ENCODE measurements at places on chromosomes 6 and 20.
A peak's percentile ranks its signal among the peaks of the same experiment; 100 is the strongest.

DNA sequence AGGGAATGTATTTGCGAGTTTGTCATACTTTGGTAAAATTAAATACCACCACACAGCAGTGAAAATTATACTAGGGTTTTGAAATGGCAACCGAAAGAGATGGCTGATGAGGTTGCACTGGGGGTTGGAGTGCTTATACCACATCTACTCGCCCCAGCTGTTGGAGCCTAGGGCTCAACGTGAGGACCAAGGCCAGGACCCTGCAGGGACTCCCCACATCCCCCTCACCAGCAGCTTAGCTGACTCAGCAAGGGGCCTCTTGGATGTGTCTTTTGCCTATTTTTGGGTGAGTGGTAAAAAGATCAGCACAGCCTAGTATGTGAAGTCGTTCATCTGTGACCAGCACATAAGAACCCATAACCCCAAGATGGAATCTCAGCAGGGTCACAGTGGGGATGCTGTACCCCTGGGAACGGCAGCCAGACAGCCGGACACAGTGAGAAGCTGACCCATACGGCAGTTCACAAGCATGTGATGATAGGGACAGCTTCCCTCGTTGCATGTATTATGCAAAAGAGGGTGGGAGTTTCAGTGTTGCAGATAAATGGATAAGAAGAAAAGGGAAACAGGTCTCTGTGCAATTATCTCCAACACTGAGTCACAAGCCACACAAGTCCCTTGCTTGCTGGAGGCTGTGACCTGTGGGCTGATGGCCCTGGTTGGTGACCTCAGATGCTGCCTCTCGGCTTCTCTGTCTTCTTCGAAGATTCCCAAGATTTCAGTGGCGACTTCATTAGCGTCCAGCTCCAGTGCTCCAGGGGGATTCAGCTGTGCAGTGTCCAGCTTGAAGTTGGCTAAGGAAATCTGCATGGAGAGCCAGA, 20.9 kb upstream of the SPO11 start:
- no peak for DNase-seq

GRCh38 chr6:96089173-96089572, 73.4 kb downstream of the FUT9 start:
- no peak for DNase-seq

DNA sequence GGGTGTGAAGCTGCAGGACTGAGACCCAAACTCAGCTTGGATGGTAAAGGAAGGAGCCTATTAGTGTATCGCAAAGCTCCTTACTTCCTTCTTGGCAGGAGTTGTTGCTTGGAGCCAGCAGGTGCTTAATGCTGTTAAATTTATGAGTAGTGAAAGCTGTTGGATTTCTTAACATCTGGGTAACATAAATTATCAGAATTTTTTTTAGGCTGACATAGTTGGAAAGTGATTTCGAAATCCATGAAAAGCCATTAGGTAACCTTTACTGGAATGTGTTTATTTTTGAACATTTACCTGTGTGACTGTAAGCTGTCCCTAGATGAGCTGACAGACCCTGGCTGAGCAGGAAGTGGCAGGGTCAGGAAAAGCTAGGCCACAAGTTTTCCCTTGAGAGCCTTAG, 470.4 kb upstream of the SLC35B3 start:
- no peak for DNase-seq

DNA sequence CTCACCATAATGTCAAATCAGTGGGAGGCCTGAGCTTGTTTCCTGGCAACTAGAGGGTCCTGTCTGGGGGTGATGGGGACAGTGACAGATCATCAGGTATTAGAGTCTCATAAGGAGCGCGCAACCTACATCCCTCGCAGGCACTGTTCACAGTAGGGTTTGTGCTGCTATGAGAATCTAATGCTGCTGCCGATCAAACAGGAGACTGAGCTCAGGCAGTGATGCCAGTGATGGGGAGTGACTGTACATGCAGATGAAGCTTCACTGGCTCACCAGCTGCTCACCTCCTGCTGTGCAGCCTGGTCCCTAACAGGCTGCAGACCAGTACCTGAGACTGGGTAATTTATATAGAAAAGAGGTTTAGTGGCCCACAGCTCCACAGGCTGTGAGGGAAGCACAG, 147.3 kb downstream of the TTLL2 start:
- DNase-seq: no peak

GRCh38 chr6:122202576-122203137, 196.8 kb upstream of the HSF2 start:
- no peak for DNase-seq

DNA sequence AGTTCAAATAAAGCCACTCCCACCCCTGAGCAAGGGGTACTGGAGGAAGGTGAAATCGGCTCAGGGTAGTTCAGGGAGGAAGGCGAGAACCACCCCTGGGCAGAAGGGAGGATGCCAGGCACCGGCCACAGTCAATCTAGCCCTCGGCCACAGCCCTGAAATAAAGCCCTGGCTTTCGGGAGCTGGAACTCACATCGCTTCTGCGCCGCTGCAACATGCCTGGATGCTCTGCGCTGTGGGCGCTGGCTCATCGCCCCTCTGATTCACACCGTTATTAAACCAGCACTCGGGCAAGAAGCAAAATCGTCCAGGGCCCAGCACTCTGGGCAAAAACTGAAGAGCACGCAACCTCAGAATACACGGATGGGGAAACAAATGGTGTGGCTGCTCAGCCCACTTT, 136.9 kb upstream of the RREB1 start:
- DNase-seq: no peak

GRCh38 chr6:87436435-87436834, 28.7 kb downstream of the CFAP206 start:
- DNase-seq: peak; percentile 32

Data from stimulated activated CD4-positive, alpha-beta T cell treated with anti-CD3 and anti-CD28 coated beads, Interleukin-1b, Interleukin-23, amount 100 ng/mL, for 24 hours (primary cell).